ENCODE measurements at places on chromosomes 4 and X.

DNA sequence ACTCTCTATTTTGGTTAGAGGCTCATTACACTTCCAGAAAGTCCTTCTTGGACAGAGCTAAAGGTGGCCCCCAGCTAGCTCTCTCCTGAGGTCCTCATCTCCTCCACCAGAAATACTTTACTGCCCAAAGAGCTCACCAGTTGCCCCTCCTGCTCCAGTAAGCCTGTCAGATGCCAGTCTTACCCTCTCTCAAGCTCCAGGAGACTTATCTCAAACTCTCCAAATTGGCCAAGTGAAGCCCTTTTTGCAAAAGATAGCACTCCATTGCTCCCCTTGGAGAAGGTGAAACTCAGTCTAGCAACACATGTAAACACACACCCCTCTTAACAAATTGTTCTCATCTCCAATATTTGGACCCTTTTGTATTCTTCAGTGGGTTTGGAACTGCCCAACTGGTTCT, 128.5 kb downstream of the ZNF330 start:
- DNase-seq, result no peak

DNA sequence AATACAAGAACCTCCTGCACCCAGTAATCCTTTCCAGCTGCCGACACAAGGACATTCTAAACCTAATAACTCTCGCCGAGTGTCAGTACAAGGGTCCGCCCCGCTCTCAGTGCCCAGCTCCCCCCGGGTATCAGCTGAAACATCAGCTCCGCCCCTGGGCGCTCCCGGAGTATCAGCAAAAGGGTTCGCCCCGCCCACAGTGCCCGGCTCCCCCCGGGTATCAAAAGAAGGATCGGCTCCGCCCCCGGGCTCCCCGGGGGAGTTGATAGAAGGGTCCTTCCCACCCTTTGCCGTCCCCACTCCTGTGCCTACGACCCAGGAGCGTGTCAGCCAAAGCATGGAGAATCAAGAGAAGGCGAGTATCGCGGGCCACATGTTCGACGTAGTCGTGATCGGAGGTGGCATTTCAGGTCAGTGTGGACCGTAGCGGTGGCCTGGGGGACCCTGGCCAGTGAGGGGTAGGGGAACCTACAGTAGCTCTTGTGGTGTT, at the start of gene MAOA:
TSS of gene MAOA (plus strand) at position 295 of the 490 bp plus-strand sequence. CDS start at position 338, 43 bp downstream.
- no peak for DNase-seq

GRCh38 chr4:15392053-15392805, 35.6 kb upstream of the C1QTNF7 start:
- DNase-seq, result no peak

GRCh38 chr4:168885400-168885799, 124.7 kb downstream of the CBR4 start:
- no peak for DNase-seq

DNA sequence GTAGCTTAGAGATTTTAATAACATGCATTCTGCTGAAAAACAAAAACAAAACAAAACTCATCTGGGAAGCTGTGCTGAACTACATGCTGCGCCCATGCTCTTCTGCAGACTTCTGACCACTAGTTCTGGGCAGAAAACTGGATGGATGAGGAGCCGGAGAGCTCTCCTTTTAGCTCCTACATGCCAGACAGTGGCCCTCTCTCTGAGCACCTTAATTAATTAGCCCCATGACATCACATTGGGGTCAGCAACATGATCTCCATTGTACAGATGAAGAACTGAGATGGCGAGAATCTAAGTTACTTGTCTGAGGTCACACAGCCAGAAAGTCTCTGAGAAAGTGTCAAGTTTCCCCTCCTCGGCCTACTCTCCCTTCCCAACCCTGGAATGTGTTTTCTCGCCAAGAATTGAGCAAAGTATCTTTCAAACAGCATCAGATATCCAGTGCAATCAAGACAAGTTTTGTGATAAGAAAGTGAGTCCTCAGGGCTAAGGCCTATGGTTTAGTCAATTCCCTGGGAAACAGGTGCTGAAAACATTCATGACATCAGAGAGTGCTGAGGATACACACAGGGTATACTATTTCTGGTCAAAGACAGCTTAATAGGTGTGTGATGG, 21.6 kb downstream of the SCD5 start:
- no peak for DNase-seq

DNA sequence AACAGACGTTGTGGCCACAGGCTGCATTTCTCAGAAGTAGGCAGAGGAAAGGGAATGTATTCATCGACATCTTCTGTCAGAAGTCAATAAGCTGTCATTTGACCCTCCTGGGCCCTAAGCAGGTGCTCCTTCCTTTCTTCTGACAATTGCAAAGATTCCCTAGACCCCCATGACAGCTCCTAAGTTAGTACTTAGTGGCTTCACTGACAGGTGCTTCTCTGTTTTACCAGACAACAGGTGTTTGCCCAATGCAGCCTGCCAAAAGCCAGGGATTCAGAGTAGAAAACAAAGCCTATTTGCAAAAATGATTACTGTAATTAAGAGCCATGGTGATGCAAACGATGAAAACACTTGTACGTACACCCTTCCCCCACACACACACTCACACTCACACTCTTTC, 7.5 kb upstream of the FGF5 start:
- no peak for DNase-seq

All from effector CD4-positive, alpha-beta T cell (primary cell).